ENCODE measurements at places on chromosomes 2 and 18. TPM values are rescaled to one million over a fixed set of nuclear protein-coding genes. Genes with fewer than 3 reads are reported as not detected.

Gene ABCG5
- total RNA-seq: not detected

Gene TACR1
- total RNA-seq: 0.16 TPM

Gene SCYGR6
- not detected for total RNA-seq

Gene ICOS
- total RNA-seq: not detected

DNA sequence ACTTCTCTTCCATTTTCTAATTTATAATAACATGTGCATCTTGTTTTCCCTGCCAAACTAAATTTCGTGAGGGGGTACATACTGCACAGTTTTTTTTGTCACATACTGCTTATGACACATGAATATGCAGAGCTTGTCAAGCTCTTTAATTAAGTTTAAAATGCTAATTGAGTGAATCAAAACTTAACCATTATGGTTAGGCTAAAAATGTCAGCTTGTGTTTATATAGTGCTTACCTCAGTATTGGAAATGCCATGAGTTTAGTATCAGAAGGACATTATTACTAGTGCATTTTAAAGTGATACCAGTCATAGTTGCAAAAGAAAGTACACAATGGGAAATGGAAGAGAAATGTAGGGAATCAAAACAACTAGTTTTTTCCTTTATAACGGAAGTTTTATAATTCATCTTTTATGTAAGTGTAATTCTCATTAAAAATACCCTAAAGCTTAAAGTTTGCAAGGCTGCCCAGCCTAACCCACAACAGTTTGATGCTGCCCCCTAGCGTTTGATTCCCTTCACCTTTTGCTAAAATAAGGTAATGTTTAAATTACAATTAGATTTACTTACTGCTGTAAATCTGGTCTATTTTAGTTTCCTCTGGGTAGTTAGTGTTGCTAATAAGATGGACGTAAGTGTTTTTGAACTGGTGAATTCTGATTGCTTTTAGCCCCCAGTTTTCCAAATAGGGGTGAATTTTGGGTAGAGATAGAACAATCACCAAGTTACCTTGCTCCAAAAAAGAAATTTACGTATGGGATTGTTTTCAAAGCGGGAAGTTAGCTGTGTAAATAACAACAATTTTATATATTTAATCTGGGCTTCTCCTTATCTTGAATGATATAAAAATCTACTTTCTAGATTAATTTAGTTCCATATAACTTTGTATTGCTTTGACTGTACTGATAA lies 3.2 kb downstream of the SLC39A10 start:
- peak; percentile 71 for DNase-seq

GRCh38 chr2:240662681-240663080 lies 20.0 kb downstream of the AQP12B start:
- DNase-seq: no peak

DNA sequence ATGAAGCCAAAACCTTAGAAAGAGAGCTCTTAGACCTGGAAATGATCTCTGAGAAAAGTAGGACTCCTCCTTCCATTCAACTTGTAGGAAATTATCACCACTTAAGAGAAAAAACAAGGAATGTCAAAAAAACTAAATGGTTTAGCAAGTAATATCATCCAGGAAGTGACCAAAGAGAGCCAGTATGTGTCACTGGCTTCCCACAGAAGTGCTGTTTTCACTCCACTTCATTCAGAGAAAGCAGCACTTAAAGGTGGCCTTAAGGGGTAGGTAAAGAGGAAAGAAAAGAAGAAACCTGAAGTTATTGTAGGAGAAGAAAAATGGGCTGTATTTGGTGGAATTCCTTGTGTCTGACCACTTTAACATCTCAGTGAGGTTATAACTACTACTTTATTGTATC lies 414.4 kb upstream of the ETAA1 start:
- DNase-seq: no peak

- no peak for DNase-seq
Measured at GRCh38 chr2:205461678-205462665, 220.3 kb upstream of the NRP2 start.

DNA sequence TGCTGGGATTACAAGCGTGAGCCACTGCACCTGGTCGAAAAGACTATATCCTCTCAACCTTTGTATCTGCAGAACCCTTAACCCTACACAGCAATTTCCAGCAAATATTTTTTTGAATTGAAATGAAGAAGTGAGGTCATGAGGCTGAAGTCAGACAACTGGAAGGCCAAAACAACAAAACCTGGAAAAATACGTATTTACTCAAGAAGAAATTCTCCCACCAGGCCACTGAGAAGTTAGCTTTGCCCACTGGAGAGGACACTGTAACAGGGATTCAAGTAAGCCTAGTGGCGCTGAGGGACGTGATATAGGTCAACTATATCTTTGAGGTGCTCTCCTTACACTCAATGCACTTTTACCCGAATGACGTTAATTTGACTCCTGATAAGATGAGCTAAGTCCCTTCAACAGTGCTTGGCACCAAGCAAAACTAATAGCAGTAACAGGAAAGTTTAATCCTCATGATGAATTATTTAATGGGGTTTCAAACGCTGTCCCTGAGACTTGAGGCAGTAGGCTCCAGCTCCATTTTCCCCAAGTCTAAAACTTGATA lies 1.9 kb downstream of the HDLBP start:
- DNase-seq: no peak

GRCh38 chr2:54577035-54577434 lies 120.9 kb downstream of the SPTBN1 start:
- no peak for DNase-seq

All from neural crest cell (in vitro differentiated cells).